ENCODE measurements at places on chromosomes 5 and 9.

GRCh38 chr9:129769669-129770068, 16.8 kb upstream of the PTGES start:
- peak; percentile 52 for DNase-seq

DNA sequence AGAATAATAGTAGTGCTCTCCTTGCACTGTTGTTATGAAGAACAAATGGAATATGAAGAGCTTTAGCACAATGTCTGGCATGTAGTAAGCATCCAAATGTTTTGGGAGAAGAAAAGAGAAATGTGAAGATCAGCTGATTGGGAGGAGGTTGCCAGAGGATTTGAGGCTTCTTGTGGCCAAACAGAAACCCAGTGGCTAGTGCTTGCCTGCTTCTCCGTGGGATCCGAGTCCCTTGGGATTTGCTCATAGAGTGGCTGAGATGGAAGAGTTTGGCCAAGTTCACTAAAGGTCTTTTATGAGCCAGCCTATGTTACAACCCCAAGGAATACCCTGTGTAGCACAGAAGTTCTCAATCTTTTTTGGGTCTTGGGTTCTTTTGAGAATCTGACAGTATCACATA, 86.0 kb downstream of the ANGPTL2 start:
- DNase-seq, result no peak

DNA sequence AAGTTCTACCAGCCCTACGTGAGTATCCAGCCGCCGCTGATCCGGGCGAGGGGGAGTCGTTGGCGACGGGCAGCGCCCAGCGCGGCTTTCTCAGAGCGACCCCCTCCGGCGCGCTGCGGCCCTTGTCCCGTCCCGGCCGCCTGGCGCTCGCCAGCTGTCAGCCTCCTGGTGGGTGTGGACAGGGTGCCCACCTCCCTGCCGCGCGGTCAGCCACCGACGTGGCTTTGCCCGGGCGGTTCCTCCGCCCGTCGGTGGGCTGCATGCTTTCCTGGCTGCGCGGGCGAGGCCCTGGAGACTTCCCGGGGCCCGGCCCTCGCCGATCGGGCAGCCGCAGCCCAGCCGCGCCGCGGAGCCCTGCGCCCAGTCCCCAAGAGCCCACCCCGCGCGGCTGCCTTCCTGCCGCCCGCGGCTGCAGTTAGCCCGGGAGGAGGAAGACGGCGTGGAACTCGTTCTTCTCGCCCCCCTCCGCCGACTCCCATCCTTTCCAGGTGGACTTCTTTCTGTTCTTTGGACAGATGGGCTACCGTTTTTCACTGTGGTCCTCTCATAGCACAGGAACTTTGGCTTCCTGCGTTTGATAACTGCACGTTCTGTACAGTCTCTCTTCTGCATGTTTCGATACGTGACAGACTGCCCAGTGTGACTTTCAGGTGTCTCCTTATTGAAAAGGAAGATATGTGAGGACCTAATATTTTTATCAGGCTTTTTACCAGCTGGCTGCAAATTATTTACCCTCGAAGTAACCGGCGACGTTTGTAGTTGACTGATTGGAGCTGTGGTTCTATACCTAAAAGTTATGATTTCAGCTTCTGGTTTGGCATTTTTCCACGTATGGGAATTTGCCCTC, 577 bp downstream of the AP3S1 start:
- DNase-seq, result peak; percentile 42

DNA sequence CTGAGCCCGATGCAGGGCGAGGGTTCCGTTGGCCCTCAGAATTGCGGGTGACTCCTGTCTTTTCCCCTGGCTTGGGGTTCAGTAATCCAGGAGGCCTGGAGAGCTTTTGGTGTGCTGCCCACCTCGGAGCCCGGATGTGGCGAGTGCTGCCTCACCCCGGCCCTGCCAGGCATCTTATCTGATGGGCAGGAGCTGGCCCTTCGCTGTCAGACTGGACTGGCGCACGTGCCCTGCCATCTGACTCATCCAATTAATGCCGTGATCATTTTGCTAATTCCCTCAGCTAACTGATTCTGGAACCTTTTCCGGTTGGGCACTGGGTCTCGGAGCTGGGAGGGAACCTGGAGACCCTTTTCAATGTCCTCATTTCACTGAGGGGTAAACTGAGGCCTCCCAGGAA, 34.6 kb downstream of the RXRA start:
- DNase-seq, result peak; percentile 87

- no peak for DNase-seq
Measured at GRCh38 chr5:83494087-83494620, 22.6 kb downstream of the VCAN start.

GRCh38 chr5:86909418-86910295, 291.9 kb downstream of the COX7C start:
- DNase-seq, result no peak

DNA sequence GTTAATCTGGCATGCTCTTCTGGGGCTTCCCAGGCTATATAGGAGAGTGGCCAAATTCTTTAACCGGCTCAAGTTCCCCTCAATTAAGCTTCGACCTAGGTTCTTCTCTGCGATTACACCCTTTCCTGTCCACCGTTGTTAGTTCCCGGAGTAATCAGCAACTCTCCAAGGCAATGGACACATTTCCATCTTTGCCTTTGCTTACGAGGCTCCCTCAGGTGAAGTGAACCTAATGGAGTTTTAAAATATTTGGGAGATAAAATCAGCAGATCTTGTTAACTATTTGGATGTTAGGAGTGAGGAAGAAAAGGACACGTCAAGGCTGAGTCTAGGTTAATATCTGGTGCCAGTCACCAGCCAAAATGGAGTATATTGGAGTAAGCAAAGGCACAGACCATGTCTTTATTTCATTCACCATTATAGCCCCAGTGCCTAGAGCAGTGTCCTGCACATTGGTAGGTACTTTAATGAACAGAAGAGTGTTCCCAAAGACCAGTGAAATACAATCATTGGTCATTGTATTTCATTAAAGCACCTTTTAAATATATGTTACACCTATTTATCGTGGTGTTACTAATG, 515 bp downstream of the UTP15 start:
- DNase-seq, result no peak

GRCh38 chr5:122810405-122810804, 35.0 kb upstream of the SNX24 start:
- DNase-seq, result no peak

- no peak for DNase-seq
Measured at GRCh38 chr9:114412048-114412683, 24.4 kb upstream of the AKNA start.

- DNase-seq, result no peak
Measured at GRCh38 chr5:83285661-83286398, 185.7 kb upstream of the VCAN start.

GRCh38 chr5:114360816-114361723, 800 bp upstream of the KCNN2 start:
- no peak for DNase-seq

DNA sequence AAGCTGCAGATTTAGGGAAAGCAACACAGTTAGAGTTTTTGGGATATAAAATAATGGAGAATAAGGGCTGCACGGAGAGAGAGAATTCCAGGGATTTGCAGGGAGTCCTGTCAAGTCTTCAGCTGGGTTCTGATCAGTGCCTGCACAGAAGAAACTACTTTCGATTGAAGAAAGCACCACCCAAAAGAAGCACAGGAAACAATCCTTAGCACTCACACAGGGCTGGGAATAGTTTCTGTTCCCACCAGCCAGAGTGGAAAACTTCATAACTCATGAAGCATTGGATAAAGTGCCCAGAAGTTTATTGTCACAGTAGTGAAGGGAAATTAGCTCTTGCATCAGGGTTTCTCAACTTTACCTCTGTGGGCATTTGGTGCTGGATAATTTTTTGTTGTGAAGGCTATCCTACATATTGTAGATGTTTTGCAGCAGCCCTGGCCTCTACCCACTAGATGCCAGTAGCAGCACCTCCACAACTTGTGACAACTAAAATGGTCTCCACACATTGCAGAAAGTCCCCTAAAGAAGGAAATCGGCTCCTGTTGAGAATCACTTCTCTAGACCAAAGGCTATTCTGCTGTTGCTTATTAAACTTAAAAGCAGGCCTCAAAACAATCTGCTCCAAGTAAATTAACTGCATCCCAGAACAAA, 71.0 kb upstream of the FAM120A start:
- no peak for DNase-seq

GRCh38 chr9:131950487-131950886, 129.2 kb downstream of the MED27 start:
- no peak for DNase-seq
